ENCODE measurements at places on chromosomes 1 and 21.

- DNase-seq, result no peak
Measured at GRCh38 chr1:214957330-214958137, 125.0 kb upstream of the KCNK2 start.

DNA sequence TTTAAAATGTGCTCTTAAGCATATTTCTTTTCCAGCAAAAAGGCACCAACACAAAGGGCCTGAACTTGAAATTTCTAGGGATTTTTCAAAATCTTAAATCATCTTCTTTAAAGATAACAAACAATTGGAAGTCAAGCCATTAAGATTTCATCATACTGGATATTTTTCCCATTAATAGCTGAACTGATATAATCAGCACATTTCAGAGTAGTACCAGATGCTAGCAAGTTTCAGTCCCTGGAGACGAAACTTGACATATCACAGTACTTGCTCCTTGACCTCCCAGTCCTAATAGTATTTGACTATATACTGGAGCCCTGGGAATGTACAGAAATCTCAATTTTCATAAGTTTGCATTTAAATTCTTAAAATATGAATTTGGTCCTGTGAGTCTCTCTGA, 10.2 kb upstream of the CDC7 start:
- no peak for DNase-seq

DNA sequence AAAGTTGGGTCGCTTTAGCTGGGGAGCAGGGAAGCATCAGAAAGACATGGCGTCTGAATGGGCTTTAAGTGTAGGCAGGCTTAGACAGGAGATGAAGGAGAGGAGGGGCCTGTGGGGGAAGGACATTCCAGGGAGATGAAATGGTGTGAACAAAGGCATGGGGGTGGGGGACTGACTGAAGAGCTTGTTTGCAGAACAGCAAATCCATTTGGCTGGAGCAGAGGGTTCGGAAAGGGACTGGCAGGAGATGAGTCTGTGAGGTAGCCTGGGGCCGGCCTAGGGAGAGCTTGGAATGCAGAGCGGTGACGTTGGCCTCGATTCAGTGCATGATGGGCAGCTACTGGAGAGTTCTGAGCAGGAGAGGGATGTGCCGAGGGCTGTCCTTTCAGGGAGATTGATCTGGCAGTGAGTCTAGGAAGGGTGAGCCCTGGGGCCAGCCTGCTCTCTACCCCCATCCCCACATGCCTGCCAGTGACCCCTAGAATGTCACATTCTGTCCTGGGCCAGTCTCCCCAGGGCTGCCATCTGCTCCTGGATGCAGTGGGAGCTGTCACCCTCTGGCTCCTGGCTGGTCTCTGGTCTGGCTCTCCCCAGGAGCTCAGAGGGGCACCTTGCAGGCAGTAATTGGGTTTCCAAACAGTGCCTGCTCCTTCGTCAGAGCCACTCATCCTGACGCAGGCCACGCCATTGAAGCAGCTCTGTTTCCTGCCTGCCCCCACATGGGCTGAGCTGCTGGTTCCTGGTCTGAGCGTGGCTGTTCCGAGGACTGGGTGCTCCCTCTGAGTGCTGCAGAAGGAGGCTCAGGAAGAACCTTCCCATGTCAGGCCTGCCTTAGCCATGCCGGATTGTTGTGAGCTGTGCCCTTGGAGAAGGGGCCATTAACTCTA, 22.3 kb upstream of the TMEM222 start:
- no peak for DNase-seq

- DNase-seq, result no peak
Measured at GRCh38 chr1:25427696-25428095, 3.0 kb upstream of the MACO1 start.

GRCh38 chr21:31124010-31124409, 85.7 kb upstream of the KRTAP19-8 start:
- no peak for DNase-seq

GRCh38 chr1:98045211-98045766, 124.5 kb upstream of the DPYD start:
- DNase-seq, result no peak

DNA sequence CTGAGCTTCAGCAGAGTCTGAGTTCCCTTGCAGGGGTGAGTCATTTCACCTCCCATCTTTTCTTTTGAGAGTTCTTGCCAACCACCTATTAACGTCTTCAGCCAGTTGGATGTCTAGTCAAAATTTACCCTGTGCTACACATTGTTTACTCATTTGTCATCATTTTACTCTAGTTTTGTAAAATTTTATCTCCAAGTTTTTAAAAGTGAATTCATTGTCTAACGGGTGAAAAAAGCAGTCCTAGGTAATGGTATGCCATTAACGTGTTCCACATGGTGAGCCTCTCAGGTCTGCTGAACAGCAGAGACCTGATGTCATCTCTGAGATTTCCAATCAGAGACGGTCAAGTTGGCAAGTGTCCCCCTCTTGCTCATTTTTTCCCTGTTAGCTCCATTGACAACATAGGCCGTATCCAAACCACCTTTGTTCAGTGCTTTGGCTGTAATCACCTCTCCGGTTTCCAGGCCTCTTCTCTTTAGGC, 85.4 kb downstream of the TBX15 start:
- no peak for DNase-seq

All from activated CD4-positive, CD25-positive, alpha-beta regulatory T cell treated with anti-CD3 and anti-CD28 coated beads, Interleukin-2, amount 50 U/mL, for 16 hours (primary cell).